ENCODE measurements at places on chromosomes 1 and 21.

DNA sequence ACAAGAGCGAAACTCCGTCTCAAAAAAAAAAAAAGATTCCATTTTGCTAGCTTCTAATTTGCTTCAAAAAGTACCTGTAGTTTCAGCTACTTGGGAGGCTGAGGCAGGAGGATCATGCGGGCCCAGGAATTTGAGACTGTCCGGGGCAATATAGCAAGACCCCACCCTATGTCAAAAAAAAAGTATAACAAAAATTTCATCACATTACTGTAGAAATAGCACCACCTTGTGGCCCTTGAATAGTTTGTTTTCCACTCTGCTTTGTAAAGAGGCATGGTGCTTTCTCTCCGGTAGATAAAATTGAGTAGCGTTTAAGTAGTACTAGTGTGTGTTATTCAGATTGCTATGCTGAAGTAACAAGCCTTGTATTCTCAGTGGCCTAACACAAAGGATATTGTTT, 18.2 kb upstream of the MSTO1 start:
- peak; percentile 37 for DNase-seq

- no peak for DNase-seq
Observed at GRCh38 chr1:46697053-46697452, 21.9 kb downstream of the EFCAB14 start.

DNA sequence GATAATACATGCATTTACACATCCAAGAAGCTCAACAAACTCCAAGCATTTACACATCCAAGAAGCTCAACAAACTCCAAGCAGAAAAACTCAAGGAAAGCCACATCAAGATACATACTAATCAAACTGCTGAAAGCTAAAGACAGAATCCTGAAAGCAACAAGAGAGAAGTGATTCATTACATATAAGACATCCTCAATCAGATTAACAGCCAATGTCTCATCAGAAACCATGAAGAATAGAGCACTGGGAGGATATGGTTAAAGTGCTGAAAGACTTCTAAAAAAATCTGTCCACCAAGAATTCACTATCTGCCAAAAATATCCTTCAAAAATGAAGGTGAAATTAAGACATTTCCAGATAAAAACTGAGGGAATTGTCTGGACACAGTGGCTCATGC, 45.7 kb upstream of the BATF3 start:
- no peak for DNase-seq

DNA sequence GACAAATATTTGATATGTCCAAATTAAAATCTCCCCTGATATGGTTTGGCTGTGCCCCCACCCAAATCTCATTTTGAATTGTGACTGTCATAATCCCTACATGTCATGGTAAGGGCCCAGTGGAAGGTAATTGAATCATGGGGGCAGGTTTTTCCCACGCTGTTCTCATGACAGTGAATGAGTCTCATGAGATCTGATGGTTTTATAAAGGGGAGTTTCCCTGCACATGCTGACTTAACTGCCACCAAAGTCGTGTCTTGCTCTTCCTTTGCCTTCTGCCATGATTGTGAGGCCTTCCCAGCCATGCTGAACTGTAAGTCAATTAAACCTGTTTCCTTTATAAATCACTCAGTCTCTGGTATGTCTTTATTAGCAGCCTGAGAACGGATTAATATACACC, 207.0 kb downstream of the BARHL2 start:
- DNase-seq = no peak

GRCh38 chr1:76264642-76265041, 190.1 kb downstream of the ST6GALNAC3 start:
- DNase-seq = no peak

GRCh38 chr1:239718571-239718970, 332.2 kb downstream of the CHRM3 start:
- DNase-seq = peak; percentile 10

- DNase-seq = no peak
Observed at GRCh38 chr1:168419736-168420135, 124.1 kb downstream of the XCL2 start.

DNA sequence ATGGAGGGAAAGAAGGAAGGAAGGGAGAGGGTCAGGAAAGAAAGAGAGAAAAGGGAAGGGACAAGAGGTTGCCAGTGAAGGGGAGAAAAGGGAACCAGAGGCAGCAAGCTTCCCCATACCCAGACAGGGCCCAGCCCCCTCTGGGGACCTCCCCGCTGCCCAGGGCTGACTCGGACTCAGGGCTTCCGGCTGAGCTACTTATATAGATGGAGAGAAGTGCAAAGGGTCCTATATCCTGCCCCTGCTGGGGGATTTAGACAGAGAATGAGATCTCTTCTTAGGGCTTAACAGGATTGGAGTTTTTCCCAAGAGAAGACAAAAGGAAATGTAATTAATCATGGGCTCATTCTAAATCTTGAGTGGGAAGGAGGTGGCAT, at the start of gene ETV3L:
Gene ETV3L, minus strand, starts transcription at position 176 of the 377 bp plus-strand sequence. CDS start 285 bp downstream, outside the sequence.
- peak; percentile 88 for DNase-seq

GRCh38 chr1:19390901-19391595, 78.9 kb downstream of the SLC66A1 start:
- peak; percentile 31 for DNase-seq

GRCh38 chr1:27887215-27888021, 15.1 kb downstream of the THEMIS2 start:
- peak; percentile 74 for DNase-seq

DNA sequence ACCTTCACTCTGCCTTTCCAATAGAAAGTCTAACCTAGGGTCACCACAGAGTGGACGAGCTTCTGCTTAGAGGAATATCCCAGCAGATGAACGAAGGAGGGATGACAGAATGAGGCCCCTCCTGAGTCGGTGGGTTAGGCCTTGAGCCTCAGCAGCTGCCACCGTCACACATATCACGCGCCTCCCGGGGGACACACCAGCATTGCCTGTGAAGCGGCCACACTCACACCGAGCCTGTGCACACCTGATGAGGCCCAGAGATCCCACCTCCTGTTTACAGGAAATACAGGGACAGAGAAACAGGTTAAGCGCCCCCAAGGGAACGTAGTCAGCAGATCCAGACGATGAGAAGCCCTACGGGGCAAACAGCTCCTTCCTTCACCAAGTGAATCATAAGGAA, 25.1 kb upstream of the LRRC47 start:
- no peak for DNase-seq

- no peak for DNase-seq
Observed at GRCh38 chr1:17895986-17896385, 140.9 kb downstream of the ACTL8 start.
